ENCODE measurements at places on chromosomes 2 and 18.

DNA sequence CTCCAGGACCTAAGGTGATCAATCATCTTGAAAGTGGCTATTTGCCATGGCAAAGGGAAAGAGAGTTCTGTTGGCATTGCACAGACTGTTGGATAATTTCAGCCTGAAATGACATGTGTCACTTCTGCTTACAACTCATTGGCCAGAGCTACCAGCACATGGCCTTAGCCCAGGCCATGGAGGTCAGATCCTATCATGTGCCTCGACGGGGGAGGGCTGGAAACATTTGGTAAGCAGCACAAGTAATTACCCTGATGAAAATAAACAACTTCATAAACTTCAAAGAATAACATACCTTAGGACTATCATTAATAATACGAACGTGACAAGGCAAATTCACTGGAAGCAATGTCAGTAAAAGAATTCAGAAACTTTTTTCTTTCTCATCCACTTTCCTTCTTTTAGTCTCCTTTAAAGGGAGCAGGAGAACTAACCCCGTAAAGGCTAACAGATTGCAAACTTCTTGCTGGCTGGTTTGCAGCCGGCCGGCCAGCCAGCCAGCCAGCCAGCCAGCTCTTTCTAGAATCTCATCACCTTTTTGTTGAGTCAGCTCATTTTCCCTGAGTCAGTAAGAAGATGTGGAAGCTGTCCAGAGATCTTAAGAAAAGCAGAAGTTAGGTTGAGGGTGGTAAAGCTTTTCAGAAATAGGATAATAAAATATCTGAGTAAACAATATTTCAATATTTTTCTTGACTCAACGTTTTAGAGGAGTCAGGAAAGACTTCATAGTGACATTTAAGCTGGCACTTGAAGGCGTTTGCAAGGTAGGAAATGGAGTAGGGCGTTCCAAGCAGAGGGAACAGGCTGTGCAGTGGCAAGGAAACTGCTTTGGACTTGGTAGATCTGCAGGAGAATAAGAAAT lies 31.9 kb downstream of the CNRIP1 start:
- DNase-seq: no peak

GRCh38 chr2:59732871-59733566 lies 820.4 kb downstream of the BCL11A start:
- no peak for DNase-seq

GRCh38 chr18:42051411-42051810 lies 96.4 kb downstream of the PIK3C3 start:
- DNase-seq: no peak

- DNase-seq: peak; percentile 40
These were observed 819 bp upstream of the KLF11 start for GRCh38 chr2:10042301-10043161.

GRCh38 chr2:182852090-182852489 lies 14.3 kb downstream of the FRZB start:
- DNase-seq: no peak

- DNase-seq: no peak
These were observed 42.5 kb downstream of the SDC1 start for GRCh38 chr2:20182241-20182931.

DNA sequence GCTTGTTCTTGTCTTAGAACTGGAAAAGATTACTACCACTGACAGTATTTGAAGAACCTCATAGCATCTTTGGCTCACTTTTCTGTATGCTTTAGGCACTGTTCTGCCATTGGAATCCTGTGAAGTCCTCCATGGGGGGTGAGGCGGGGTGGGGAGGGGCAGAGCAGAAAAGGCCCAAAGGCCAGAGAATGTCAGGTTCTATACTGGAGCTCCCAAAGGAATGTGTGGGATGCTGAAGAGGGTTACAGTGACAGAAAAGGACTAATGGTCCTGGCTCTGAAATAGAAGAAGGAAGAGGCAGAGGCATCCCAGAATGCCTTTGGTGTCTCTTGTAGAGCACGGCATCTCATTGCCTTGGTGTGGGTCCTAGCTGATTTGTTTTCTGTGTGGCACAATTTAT lies 141.9 kb downstream of the HAUS1 start:
- no peak for DNase-seq

DNA sequence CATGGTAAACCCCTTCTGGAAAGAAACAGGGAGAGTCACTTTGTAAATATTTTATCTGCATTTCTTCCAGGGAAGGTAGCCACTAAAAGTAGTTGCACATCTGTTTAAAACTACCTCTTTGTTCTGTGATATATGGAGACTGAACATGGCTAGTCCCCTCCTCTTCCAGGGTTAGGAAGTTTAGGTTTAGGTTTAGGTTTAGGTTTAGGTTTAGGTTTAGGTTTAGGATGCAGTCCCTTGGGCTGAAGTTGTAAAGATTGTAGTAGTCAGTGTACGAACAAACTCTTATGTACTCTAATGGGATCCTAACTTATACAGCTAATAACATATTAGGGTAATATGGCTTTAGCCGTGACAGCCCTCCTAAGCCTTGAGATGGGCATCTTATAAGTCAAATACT lies 880.2 kb upstream of the TMEFF2 start:
- no peak for DNase-seq

DNA sequence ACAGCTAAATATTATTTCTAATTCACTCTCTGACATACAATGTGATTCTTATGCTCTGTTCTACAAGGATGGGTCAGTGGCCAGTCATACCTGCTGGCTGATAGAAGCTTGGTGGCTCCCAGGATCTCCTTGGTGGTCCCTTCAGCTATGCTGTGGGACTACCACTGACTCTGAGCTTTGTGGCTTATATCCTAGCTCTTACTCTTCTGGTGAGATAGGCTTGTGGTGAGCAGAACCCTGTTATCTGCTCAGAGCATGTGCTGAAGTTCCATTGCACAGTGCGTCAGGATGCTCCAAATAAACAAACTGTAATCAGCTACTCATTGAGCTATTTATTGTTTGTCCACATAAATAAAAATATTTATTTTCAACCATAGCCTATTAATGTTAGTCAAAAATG lies 51.7 kb downstream of the MFSD6 start:
- DNase-seq: no peak

- DNase-seq: no peak
These were observed 80.3 kb downstream of the GYPC start for GRCh38 chr2:126736133-126736874.

DNA sequence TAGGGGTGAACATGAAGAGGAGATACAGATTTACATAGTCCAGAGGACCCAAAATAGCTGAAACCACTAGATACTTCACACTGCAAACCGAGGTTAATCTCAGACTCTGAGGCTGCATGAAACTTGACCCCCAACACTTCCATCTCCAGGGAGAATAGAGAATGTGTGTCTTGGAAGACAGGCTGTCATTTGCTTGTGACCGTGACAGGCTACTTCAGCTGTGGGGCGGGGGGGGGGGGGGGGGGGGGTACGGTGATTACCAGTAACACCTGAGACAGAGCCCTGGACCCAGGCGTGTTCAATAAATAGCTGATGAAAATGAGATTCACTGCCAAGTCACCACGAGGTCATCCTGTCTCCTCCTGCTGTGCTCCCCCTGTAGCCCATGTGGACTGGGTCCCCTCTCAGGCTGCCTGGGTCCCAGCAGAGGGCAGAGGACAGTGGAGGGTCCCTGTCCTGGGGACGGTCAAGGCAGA lies 5.7 kb upstream of the KLHL29 start:
- DNase-seq: no peak

DNA sequence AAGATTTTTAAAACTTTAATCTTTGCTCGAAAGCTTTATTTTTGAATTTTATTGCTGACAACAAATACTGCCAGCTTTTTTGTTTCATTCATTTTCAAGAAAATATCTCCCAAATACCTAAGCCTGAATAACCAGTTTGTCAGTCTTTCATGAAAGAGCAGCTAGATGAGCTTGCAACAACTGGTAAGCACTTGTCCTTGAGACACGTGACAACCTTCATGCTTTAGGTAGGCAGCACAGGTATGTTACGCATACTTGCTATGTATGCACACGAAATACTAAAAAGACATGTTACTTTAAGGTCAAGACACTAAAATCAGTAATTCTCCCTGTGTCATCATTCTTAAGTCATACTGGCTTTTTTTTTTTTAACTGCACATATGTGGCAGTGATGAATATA lies 12.3 kb downstream of the CEBPZ start:
- DNase-seq: no peak

GRCh38 chr18:75250471-75250821 lies 39.8 kb downstream of the TSHZ1 start:
- no peak for DNase-seq

GRCh38 chr2:86253424-86253823 lies 54.2 kb downstream of the MRPL35 start:
- no peak for DNase-seq

DNA sequence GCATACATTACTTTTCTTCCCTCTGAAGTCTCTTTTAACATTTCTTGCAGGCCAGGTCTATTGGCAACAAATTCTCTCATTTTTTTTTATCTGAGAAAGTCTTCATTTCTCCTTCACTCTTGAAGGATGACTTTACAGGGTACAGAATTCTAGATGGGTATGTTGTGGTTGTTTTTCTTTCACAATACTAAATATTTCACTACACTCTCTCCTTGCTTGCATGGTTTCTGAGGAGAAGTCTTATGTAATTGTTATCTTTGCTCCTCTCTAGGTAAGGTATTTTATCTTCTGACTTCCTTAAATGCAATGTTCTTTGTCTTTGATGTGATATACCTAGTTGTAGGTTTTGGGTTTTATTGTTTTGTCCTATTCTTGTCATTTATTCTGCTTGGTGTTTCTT lies 371.1 kb downstream of the FIGN start:
- DNase-seq: no peak

DNA sequence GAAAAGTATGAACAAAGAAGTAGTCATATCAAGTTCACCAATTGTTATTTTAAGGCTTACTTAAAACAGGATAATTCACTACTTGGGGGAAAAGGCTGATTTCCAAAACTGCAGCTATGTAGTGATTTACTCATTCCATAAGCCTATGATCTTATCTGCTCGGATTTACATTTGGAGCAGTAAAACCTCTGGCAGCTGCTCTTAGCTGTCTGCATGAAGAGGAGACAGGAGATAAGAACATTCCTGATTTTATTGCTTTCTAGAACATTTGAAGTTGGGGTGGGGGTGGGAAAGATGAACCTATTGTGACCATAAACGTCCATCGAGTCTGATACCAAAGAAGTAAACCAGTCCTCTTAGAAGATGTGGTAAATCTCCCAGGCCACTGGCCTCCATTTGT lies 120.9 kb downstream of the MMADHC start:
- no peak for DNase-seq

DNA sequence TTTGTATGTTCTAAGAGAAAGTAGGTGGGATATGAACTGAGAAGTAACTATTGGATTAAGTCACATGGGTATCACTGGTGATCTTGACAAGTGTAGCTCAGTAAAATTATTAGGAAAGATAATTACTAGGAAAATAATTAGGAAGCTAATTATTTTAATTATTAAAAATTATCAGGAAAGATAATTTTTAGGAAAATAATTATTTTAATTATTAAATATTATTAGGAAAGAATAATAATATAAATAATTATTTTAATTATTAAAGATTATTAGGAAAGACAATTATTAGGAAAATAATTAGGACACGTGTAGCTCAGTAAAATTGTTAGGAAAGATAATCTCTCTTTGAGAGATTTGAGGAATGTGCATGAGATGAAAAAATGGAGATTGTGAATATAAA lies 623.4 kb upstream of the PIK3C3 start:
- DNase-seq: no peak

- peak; percentile 68 for DNase-seq
These were observed 14.5 kb downstream of the CKAP2L start for GRCh38 chr2:112749755-112750559.

- DNase-seq: no peak
These were observed 693.9 kb downstream of the NYAP2 start for GRCh38 chr2:226093364-226093763.

DNA sequence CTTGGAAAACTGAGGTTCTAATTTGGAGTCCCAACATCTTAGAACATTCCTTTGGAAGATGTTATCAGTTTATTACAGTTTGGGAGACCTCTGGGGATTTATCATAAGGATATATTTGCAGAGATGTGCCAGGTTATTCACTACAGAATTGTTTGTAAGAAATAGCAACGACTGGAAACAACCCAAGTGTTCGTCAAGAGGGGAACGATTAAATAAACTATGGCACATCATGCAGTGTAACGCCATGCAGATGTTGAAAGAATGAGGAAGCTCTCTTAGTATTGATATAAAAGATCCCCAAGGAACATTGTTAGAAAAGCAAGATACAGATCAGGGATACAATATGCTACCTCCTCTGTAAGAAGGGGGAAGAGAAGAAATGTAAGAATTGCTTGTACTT lies 210.6 kb downstream of the TMEM247 start:
- DNase-seq: no peak

DNA sequence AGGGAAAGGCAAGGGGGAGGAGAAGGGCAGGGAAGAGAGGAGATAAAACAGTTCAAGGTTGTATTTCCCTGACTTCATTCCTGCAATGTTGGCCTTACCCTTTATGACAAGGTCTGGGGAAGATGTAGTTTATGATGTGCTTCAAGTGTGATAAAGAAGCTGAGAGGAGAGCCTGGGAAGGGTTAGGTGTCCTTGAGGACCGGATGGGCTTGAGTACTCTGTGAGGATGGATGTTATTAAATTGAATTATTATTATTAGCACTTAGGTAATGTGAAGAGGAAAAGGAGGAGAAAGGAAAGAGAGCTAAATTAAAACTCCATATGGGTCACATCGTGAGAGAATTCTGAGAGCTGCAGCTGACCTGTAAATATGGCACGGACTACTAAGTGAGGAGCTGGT lies 719.4 kb upstream of the CELF4 start:
- DNase-seq: no peak

DNA sequence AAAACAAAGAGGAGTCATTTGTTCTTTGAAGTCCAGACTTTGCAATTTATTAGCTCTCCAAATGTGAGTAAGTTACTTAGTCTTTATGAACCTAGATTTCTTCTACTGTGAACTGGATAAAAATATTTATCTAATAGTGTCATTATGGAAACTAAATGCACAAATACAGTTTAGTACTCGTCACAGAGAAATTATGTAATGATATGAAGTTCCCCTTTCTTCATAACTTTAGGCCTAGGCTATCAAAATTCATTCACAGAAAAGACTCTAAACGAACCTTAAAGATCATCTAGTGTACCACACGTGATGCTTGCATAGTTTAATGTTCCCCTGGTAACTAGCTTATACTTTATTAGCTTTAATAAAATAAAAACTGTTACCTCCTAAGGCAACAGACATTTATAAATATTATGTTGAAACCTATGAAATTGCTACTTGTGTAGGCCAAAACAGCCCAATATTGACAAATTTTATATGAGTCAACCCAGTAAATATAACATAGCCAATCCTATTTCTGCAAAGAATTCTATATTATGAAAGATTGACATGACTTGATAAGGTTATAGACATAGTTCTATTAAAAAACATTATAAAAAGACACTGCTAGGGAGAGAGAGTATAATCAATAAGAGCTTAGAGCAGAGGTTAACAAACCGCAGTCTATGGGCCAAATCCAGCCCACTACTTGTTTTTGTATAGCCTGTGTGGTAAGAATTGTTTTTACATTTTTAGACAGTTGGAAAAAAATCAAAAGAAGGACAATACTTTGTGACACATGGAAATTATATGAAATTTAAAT lies 44.9 kb upstream of the ITPRID2 start:
- no peak for DNase-seq

- DNase-seq: no peak
These were observed 170.9 kb downstream of the PRPF40A start for GRCh38 chr2:152546230-152546837.

- DNase-seq: peak; percentile 1
These were observed 889.1 kb upstream of the GCFC2 start for GRCh38 chr2:76599732-76600368.

All from naive B cell (primary cell).